NCI-H446 (cell line): ENCODE measurements at places on chromosomes 1 and 21.

- no peak for DNase-seq
Measured at GRCh38 chr1:115222616-115223402, 115.2 kb downstream of the NGF start.

DNA sequence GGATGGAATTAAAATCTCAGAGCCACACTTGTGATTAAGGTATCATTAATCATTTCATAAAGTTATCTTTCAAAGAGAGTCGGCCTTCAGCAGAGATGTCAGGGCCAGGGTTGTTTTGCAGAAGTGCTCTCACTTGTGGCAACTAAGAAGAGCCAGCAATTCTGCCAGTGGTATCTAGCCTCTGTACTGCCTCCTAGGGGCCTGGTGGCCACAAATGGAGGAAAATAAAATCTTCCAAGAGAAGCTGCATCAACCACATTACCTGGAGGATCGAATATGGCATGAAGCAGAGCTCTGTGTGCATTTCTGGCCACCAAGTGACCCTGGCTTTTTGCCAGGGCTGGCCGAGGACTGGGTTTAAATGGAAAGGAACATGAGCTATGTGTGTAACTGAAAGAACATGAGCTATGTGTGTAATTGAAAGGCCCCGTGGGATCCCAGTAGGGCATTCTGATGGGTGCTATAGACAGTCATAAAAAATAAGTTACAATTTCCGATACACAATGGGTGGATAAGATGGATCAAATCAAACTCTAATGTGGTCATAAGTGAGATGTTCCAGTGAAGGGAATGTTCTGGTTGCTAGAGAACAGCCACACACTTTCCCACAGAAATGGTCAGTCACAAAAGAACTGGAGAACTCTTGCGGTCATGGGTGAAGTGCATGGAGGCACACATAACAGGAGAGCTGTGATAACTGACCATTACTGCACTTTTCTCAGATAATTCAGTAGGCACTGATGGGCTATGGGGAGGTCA is 335.8 kb downstream of the CAMTA1 start:
- no peak for DNase-seq

GRCh38 chr1:217493290-217493689 is 137.6 kb downstream of the GPATCH2 start:
- no peak for DNase-seq

DNA sequence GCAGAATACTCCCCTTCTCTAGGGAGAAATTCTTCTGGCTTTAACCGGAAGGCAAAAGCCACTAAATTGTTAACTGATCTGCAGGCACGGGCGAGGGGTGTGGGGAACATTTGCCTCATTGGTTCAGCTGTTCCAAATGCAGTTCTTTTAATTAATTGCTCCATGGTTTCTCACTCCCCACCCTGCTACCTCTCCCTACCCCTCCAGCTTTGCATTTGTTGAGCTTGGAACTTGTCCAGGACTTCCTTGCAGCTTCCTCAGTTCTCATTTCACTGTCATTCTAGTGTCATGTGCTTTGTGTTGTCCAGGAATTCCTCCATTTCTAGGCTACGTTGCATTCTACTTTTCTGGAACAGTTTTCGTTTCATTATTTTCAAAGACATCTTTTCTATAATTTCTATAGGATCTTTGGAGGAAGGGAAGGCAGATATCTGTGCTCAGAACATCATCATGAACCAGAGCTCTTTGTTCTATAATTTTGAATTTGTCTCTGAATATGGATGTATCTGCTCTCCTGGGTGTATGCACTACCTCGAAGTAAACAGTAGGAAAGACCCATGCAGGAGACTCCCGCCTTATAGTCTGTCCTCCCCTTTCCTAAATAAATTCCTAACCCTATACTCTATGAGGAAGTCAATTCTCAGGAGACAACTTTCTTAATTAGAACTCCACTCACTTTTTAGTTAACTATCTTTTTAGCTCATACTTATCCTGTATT is 132.4 kb upstream of the LMO4 start:
- DNase-seq: no peak

GRCh38 chr1:8510041-8510823 is 192.3 kb downstream of the SLC45A1 start:
- DNase-seq: no peak

DNA sequence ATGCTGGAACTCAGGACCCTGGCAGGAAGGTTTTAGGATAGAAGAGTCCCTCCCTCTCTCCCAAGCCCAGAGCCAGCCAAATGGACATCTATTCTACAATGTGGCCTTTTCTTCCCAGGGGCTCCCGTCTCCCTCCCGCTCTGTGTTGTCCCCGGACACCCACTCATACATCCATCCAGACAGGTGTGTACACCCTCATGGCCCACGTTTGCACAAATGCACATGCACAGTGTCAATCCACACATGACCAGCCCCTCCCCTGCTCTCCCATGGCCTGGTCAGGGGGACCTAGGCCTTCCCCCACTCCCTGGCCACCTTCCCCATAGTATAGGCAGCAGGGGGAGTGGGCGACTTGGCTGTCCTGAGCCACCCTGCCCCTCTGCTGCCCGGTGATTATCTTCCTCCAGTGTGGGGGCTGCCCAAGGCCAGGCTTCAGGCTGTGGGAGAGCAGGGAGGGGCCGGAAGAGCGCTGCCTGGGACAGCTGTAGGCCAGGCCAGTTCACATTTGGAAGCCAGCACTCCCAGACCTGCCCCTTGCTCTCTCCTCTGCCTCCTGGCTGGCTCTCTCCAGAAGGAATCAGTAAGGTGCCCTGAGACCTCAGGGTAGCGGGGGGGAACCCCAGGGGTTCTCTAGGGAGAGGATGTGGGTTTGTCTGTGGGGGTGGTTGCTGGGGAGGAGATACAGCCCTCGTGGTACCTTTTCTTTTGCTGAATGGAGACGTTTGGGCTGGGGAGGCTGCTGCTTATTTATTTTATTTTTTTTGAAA is 4.1 kb upstream of the PTPN7 start:
- no peak for DNase-seq
